T-helper 1 cell (primary cell): ENCODE measurements at places on chromosomes 12 and 14.

- DNase-seq: no peak
Observed at GRCh38 chr12:102652645-102653313, 172.4 kb upstream of the IGF1 start.

DNA sequence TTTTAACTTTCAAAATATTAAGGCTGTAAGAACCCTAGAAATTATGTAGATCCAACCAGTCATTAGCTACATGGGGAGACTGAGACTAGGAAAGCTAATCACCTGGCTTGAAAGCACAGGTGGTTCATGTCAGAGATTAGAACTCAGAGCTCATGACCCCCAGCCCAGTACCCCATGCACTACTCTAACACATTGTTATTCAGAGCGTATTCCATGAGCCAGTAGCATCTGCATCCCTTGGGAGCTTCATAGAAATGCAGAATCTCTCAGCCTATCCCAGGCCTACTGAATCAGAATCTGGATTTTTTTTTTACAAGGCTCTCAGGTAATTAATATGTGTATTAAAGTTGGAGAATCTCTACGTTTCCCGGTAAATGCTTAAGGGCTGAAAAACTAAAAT lies 161.7 kb downstream of the BTG1 start:
- DNase-seq: no peak

DNA sequence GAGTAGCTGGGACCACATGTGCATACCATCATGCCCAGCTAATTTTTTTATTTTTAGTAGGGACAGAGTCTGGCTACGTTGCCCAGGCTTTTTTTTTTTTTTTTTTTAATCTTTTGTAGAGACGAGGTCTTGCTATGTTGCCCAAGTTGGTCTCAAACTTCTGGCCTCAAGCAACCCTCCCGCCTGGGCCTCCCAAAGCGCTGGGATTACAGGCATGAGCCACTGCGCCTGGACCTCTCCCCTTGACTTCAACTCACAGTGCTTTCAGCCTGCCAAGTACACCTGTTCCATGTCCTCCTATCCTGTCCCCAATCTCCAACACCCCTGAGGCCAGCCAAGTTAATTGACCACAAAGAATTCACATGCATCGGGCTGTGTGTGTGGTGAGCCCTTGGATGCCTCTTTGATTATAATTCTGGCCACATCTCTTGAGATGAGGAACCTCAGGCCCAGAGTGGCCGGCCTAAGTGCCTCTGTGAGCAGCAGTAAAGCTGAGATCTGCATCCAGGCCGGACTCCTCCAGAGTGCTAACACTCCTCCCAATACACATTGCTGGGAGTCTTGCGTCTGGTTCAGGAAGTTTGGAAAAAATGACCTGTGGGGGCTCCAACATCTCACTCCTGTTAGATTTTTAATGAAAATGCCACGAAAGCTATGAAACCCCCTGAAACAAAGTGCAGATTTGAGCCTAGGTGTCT lies 6.8 kb downstream of the RAB35 start:
- DNase-seq: no peak

DNA sequence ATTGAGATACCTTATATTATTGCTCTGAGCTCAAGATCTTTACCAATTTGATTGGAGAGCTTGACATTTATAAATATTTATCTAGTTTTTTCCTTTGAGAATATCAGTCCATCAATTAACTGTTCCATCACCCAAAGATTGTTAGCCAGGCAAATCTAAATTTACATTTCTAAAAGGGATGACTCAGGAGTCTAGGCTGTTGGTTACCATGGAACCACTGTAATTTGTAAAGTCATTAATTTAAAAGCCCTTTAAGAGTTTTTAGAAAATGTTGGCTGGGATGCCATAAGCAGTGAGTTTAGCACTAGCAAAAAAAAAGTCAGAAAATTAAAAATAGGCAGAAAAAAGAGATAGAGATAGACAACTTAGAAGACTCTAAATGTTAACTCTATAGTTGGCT lies 19.5 kb upstream of the SERPINA1 start:
- DNase-seq: no peak

DNA sequence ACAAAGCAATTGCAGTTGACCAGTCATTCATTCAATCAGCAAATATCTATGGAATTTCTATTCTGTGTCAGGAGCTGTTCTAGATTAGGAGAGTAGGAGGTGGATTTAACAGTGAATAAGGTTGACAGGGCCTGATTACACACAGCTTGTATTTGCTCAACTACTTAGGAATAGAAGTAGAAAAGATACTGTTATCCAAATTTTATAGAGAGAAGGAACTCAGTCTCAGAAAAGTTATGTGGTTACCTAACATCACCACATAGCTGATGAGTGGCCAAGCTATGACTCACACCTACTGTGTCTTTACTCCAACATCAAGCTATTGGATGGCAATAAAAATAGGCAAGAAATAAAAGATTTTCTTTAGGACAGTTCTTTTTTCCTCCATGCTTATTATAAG lies 374.8 kb downstream of the RMST start:
- no peak for DNase-seq

- no peak for DNase-seq
Observed at GRCh38 chr12:43812057-43812456, 5.9 kb upstream of the TWF1 start.

- no peak for DNase-seq
Observed at GRCh38 chr14:72615451-72616121, 278.3 kb downstream of the DPF3 start.

GRCh38 chr12:74328623-74329022 lies 209.0 kb upstream of the ATXN7L3B start:
- DNase-seq: no peak

GRCh38 chr14:74409441-74409840 lies 16.6 kb downstream of the SYNDIG1L start:
- DNase-seq: no peak

- DNase-seq: no peak
Observed at GRCh38 chr14:36167431-36167830, 9.1 kb downstream of the PTCSC3 start.

GRCh38 chr12:27332407-27332713 lies 276 bp upstream of the BMAL2 start:
- DNase-seq: no peak

- DNase-seq: no peak
Observed at GRCh38 chr12:69002969-69003368, 70.0 kb upstream of the CPM start.

DNA sequence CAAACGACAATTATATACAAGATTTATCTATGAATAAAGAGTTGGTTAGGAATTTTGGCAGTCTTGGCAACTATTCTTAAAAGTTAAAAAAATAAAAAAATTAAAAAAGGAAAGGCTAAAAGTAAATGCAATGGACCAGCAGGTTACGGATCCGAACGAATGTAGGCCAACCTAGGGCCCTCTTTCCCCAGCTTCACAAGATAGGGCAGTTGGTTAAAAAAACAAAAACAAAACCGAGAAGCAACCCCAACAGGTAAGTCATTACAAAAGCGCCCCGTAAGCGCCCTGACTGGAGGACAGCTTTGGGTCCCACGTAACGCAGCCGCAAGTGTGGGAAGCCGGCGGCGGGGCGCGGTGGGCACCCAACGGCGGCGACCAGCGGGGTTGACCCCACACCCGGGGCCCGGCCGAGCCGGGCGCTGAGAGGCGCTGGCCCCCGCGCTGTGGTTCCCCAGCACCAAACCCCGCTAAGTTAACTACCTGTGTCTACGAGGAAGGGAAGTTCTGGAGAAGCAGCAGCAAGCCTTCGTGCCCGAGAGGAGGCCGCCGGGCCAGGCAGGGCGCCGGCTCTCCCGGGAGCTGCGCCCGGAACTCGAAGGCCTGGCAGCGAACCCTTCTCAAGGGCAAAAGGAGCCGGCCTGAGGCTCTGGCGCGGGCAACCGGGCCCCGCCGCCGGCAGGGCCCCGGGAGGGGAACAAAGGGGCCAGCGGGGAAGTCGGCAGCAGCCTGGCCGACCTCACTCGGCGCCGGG lies 882 bp downstream of the HECTD1 start:
- peak; percentile 34 for DNase-seq

- no peak for DNase-seq
Observed at GRCh38 chr14:85867450-85867849, 337.5 kb downstream of the FLRT2 start.

DNA sequence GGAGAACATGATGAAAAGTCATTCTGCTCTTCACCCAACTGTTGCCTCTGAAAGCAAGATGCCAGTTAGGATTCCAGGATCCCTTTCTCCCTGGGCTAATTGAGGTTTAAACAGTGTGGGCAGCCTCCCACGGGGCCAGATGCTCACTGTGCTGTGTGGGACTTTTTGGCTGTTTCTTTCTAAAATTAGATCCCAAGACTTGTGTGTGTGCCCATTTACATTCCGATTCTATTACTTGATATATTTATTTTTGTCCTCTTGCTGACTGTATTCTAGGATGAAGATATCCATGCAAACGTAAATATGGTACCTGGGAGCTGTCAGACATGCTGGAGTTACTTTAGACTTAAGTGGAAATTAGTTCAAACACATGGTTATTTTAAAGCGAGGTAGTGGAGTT lies 6.2 kb downstream of the IFT43 start:
- DNase-seq: no peak

- no peak for DNase-seq
Observed at GRCh38 chr12:113161415-113162016, 12.0 kb downstream of the CFAP73 start.

DNA sequence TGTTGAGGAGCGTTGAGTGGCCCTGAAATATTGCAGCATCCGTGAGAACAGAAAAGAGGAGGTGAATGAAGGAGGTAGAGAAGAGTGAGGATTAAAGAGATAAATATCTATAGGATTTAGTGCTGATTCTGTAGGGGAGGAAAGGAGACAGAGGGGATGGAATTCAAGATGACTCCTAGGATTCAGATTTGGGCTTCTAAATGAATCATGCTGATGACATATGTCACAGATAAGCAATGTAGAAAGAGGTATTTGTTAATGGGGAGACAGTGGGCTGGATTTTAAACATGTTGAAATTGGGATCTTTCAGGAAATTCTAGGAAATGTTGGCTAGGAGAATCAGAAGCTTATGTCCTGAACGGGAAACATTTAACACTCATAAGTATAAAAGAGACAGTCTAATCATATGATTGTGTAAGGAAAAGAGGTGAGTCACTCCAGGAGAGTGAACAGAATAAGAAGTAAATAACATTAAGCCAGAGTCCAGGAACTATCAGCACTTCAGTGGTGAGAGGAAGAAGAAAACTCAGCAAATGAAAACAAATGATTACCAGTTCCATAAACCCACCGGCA lies 58.1 kb upstream of the DIO2 start:
- DNase-seq: no peak

DNA sequence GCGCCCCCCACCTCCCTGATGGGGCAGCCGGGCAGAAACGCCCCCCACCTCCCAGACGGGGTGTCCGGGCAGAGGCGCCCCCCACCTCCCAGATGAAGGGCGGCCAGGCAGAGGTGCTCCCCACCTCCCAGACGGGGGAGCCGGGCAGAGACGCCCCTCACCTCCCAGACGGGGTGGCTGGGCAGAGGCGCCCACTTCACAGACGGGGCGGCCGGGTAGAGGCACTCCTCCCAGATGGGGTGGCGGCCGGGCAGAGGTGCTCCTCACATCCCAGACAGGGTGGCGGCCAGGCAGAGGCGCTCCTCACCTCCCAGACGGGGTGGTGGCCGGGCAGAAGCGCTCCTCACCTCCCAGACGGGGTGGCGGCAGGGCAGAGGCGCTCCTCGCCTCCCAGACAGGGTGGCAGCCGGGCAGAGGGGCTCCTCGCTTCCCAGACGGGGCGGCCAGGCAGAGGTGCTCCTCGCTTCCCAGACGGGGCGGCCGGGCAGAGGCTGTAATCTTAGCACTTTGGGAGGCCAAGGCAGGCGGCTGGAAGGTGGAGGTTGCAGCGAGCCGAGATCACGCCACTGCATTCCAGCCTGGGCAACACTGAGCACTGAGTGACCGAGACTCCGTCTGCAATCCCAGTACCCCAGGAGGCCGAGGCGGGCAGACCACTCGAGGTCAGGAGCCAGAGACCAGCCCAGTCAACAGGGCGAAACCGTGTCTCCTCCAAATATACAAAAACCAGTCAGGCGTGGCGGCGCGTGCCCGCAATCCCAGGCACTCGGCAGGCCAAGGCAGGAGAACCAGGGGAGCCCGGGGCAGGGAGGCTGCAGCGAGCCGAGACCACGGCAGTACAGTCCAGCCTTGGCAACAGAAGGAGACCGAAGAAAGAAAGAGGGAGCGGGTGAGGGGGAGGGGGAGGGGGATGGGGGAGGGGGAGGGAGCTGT lies 12.9 kb upstream of the PXN start:
- no peak for DNase-seq

DNA sequence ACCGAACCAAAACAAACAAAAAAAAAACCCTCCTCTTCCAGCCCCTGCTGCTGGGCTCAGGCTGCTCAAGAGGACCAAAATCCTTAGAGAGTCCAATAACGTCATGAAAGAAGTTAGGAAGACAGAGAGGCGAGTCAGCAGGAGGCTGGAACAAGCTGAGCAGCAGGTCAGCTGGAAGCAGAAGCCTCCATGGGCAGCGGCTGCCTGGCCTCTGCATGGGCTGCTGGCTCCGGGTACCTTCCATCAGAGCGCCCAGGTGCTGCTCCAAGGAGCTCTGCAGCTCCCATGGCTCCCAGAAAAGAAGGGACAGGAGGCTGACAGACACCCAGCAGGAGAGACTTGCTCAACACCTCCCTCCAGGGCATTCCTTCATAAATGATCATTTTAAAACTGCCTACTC lies 3.2 kb upstream of the KRT2 start:
- no peak for DNase-seq

DNA sequence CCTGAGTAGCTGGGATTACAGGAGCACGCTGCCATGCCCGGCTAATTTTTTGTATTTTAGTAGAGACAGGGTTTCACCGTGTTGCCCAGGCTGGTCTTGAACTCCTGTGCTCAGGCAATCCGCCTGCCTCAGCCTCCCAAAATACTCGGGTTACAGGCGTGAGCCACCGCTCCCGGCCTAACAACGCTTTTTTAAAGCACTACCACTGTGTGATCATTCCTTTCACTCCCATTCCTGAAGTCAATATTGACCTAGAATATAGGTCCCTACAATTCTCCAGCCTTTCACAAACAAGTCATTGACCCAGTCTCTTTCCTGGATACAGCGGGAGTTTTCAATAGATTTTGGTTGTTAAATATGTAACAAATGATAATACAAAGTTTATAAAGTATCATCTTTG lies 62.8 kb downstream of the KIF21A start:
- no peak for DNase-seq

- no peak for DNase-seq
Observed at GRCh38 chr14:78153064-78153341, 17.2 kb upstream of the NRXN3 start.

DNA sequence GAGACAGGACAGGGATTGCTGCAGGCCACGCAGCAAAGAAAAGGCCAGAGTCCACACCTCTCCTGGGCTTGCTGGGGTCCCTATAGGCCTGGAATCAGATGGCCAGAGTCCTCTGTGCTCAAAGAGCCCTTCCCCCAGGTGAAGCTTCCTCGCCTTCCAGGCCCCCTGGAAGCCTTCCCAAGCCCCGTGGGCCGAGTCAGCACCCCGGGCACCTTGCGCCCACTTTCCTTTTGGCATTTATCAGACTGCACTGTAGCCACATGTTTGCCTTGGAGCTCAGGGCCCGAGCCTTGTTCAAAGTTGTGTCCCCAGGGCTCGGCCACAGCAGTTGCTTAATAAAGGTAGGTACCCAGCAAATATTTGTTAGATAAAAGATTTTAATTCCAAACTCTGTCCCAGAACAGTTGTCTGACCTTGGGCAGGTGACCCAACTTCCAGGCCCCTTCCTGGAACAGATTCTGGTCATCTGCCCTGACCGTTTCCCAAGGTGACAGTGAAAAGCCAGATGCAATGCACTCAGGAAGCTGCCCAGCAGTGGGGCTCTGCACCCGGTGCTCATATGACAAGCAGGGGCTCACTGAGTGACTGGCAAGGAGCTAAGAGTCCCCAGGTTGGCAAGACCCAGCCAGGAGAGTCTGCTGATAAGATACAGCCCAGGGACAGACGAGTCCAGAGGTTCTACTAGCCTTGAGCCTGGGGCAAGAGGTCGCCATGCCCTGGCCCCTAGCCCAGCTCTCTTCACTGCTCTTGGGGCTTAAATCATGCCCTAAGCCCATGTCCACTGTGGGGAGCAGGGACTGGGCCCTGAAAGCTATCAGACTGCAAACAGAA lies 81.2 kb downstream of the PITPNM2 start:
- no peak for DNase-seq
